ENCODE measurements at places on chromosomes 7 and 10.

- DNase-seq: no peak
Measured at GRCh38 chr7:63070696-63071095, 928.0 kb upstream of the ZNF722 start.

DNA sequence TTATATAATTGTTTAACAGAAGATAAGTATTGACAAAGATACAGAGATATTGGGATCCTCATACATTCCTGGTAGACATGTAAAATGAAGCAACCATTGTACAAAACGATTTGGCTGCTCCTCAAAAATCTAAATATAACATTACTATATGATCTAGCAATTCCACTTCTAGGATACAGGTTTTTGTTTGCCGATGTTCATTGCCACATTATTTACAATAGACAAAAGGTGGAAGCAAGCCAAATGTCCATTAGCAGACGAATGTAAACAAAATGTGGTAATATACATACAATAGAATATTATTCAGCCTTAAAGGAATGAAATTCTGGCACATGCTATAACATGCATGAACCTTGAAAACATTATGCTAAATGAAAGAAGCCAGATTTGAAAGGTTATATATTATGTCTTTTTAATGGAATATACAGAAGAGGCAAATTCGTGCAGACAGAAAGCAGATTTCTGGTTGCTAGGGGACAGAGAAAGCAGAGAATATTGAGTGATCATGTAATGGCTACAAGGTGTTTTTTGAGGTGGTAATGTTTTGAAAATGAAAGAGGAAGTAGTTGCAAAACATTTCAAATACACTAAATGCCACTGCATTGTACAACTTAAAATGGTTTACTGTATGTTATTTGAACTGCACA lies 44.9 kb downstream of the POLR1F start:
- peak; percentile 42 for DNase-seq

DNA sequence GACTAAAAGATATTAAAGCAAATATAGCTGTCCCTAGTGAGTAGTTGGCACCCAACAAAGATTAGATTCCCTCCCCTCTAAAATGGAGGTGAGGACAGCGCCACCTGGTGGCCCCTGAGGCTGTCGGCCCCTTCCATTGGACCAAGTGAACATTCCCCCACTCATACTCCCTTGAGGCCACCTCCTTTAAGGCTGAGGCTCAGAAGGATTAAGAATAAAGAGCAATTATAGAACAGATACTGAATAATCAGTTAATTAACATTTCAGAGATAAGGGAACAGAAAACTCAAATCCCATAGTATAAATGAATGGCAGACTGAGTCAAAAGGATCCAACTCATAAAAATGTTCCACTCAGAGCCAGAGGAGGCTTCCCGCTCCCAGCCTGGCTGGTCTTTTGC lies 130.4 kb upstream of the GHITM start:
- peak; percentile 57 for DNase-seq

DNA sequence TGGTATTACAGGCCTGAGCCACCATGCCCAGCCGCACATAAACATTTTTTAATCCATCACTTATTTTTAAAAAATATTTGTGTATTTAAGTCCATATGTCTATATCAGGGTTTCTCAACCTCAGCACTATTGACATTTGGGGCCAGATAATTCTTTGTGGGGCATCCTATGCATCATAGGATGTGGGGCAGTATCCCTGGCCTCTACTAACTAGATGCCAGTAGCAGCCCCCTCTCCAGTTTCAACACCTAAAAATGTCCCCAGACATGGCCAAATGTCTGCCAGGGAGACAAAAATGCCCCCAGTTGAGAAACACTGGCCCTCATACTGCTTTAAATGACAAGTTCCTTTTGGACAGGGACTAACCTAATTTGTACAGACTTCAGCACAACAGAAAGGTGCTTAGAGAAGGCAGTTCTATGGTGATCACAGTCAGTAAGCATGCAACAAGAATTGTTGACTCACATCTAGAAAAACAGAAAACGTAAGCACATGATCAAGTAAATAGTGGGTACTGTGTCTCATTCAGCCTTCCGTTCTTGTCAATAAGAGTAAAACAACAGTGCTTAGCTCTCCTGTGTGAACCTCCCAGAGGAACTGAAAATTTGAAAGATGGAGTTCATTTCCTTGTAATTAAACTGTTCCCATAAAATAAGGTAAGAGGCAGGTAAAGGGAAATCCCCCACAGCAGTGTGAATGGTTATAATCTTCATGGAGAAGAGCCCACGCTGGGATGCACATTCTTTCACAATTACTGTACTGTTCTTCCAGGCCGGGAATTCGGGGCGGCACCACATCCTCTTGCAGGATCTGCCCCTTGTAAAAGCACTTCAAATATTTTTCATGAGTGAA lies 17.3 kb upstream of the ADRB1 start:
- DNase-seq: peak; percentile 60

DNA sequence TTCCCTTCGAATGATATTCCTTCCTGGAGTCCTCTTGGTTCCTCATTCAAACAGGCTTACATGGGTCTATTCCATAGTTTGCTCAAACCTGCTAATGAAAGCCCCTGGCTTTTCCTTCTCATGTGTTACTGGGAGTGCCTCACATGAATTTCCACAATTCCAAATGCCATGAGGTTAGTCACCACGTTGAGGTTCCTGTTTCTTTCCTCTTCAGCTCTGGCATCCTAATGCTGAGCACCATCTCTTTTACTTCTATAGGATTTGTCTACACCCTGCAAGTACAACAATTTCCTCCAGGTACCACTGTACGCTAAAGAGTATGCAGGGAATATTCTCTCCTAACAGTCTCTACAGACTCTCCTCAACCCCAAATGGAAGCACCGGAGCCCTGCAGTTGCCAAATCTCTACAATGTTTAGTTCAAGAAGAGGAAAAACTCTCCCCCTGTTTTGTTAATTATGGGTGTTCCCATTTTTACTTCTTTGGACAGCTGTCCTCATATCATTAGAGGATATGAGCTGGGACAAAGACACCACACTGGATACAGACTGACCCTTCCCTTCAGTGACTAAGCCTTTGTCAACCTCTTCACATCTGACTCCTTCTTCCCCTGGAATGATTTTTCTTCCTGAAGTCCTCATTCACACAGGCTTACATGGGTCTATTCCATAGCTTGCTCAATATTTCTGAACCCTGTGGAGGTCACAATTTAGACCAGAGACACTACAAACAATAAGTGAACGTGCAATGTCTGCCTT lies 145.8 kb upstream of the BET1 start:
- DNase-seq: no peak

DNA sequence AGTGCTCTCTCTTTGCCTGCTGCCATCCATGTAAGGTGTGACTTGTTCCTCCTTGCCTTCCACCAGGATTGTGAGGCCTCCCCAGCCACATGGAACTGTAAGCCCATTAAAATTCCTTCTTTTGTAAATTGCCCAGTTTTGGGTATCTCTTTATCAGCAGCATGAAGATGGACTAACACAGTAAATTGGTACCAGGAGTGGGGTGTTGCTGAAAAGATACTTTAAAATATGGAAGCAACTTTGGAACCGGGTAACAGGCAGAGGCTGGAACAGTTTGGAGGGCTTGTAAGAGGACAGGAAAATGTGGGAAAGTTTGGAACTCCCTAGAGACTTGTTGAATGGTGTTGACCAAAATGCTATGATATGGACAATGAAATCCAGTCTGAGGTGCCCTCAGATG lies 63.8 kb upstream of the PPP1R9A start:
- DNase-seq: no peak

GRCh38 chr10:34565934-34566333 lies 249.2 kb downstream of the PARD3 start:
- DNase-seq: no peak

DNA sequence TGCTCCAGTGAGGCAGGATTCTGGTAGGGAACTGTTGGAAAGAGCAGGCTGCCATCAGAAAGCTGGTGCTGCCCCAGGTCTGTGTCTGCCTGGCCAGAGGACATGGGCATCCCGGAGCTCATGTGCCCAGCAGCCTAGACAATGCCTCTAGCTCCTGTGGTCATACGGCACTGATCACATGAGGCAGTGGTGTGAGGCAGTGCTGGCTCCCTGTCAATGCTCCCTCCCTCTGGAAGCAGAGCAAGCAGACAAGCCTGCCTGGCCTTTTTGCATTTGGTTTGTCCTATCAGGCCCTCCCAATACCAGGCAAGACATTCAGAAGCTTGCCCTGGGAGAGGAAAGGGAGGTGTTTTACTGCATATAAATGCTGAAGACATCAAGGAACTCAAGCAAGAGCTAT lies 19.5 kb upstream of the MMP21 start:
- no peak for DNase-seq

DNA sequence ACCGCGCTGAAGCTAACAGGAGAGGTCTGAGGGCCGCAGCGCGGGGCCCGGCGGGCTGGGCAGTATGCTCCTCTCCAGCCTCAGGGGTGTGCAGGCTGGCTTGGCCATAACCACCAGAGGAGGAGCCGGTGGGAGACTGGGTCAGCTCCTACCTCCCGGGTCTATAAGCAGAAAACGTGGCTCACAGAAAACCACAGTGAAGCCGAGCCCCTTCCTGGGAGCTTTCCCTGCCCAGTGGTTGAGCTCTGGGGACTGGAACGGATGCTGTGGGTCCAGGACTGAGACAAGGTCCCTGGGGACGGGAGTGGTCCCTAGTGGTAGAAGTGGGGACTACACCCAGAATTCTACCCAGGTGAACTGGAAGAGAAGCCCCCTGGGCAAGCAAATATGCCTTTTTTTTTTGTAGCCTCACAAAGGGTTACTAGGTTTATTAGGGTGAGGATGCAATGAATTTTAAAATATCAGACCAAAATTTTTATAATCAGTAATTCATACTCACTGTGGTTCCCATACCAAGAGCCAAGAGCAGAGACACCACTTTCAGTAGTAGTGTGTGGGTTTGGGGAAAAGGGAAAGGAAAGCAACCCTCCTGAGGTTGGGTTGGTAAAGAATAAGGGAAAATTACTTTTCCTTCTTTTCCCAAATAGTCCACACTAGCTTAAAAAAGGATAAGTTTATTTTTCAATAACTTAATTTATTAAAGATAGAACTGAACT lies 67.9 kb upstream of the PRKCQ start:
- DNase-seq: peak; percentile 47

DNA sequence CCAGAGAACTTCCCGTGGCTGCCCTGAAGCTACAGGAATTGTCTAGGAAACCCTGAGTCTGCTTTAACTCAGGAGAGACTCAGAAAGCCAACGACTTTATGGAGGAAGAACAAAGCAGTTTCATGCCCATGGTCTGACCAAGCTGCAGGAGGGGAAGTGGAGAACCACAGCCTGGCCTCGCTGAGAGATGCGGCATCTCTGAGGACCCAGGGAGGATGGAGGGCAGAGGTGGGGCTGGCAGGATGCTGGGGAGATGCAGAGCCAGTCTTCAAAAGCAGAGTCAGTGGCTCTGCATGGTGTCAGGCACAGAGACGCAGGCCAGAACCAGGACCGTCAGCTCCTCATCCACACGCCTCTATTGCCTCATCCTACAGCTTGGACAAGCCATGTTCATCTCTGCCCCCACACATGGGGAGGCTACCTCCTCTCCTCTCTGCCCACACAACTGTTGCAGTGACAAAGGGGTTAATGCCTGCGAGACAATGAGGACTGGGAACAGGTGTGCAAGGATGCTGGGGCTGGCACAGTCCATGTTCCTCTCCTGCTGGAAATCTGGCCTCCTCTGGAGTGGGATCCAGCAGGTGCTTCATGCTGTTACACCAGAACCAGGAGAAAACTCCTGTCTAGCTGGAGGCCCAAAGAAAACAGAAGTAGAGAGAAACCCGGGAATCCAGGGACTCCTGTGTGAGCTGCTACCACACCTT lies 267.0 kb downstream of the PLXNA4 start:
- DNase-seq: no peak

- no peak for DNase-seq
Measured at GRCh38 chr10:78543749-78544362, 510.2 kb downstream of the RPS24 start.

DNA sequence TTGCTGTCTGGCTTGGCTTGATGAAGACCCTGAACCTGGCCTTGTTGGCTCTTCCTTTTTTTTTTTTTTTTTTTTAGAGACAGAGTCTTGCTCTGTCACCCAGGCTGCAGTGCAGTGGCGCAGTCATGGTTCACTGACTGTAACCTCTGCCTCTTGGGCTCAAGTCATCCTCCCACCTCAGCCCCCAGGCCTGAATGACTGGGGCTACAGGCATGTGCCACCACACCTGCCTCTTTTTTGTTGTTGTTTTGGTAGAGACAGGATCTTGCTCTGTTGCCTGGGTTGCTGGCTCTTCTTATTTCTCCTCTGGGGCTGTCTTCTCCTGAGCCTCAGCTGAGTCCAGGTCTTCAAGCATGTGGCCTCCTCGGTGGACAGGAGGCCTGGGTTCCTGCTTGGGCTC lies 44.7 kb downstream of the PRF1 start:
- DNase-seq: no peak

DNA sequence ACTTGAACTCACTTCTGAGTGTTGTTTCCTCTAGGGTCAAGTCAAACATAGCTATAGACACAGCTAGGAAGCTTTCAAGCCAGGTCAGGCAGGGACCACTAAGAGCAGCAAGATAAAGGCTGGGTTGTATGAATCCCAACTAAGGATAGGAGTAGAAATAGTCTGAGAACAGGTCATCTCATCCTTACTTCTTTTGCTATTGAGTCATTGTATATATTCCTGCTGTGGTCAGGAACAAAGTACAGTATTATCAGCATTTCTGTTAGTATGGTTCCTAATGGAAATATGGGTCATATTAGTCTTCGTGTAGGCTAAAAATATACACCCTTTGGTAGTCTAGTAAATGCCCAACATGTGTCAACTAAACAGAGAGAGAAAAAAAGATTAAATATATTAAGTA lies 145.3 kb downstream of the BTAF1 start:
- no peak for DNase-seq

DNA sequence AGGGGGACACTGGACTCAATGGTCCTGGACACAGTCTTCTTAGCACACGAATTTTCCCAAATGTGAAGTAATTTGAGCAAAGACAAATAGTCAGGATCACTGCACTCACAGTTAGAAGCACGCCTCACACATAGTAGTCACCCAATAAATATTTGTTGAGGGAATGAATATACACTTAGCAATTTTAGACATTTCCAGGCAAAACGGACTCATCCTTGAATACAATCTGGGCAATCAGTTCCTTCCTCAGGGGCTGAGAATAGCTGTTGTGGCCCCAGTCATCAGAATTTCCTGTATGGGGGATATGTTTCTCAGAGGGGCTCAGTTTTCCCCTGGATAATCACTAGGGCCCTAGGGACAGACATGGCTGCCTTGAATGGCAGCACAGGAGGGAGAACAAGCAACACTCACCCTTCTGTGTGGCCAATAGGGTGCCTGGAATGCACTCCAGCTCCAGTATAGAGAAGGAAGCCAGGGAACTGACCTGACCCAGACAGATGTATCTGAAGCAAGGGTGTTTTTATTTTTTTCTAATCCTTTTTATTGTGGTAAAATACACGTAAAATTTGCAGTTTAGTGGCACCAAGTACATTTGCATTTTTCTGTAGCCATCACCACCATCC lies 282.7 kb upstream of the ZNF32 start:
- DNase-seq: no peak

- no peak for DNase-seq
Measured at GRCh38 chr7:2084781-2085505, 147.8 kb downstream of the MAD1L1 start.

GRCh38 chr7:36303202-36304098 lies 86.2 kb upstream of the ANLN start:
- no peak for DNase-seq

Data from GM12865 (cell line).